ENCODE measurements at places on chromosomes 12 and 14.

DNA sequence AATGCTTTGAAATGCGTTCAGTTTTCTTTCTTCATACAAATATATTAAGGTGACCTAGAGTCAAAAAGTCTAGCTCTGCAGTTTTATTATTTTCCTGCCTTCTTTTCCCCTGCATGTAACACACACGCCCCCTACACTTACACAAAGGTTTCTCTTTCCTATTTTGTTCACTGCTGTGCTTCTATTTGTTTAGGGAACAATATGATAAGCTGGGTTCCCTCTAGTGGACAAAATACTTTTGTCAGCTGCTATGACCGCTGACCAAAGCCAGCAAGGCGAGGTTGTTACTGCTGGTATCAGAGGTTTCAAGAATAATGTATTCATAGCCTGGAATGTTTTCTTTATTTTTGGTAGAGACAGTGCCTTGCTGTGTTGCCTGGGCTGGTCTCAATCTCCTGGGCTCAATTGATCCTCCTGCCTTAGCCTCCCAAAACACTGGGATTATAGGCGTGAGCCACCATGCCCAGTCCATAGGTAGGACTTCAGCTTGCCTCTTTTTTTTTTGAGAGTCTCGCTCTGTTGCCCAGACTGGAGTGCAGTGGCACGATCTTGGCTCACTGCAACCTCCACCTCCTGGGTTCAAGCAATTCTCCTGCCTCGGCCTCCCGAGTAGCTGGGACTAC is 33.4 kb downstream of the FNTB start:
- DNase-seq, result no peak

DNA sequence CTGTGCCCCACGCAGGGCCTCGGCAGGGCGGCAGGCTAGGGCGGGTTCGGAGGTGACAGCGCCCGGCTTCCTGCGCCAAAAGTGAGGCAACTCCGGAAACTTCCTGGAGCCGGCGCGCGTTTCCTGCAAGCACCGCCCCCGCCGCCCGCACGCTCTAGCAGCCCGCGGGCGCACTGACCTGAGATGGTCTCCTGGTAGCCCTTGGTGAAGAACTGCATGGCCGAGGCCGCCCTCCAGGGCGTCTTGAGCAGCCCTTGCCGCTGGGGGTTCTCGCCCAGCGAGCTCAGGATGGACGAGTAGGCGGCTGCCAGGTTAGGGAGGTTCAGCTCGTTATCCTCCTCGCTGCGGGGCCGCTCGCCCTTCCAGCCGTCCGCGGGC is 494 bp downstream of the GCH1 start:
- peak; percentile 49 for DNase-seq

DNA sequence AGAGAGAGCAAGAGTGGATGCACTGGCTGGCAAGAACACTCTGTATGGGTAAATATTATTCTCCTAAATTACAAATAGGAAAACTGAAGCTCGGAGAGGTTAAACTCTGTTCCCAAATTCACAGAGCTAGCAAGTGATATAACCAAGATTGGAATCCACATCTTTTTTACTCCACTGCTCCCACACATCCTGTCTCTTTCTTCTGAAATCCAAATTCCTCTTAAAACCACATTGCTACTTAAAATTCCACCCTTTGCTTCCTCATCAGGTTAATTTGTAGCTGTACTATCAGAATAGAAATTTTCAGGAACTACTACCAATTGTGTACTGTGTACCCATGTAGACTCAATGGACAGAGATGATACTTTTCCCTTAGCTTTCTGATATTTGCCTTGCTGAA is 74.4 kb downstream of the ARMH4 start:
- DNase-seq, result no peak

DNA sequence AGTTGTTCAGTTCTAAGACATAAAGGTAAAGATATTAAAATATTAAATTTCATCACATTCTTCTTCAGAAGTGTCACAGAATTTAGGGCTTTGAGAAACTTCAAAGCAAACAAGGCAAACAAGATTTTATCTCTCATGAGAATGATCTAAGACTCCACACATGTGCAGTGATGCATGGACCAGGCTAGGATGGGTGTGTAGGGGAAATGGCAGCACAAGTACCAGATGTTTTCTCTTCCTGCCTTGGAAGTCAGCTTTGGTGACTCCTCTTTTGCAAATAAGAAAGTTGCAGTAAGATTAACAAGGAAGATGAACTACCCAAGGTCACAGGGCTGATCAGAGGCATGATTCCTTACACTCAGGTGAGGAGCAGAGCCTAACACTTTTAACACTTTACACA is 163.8 kb upstream of the LMNTD1 start:
- DNase-seq, result no peak

DNA sequence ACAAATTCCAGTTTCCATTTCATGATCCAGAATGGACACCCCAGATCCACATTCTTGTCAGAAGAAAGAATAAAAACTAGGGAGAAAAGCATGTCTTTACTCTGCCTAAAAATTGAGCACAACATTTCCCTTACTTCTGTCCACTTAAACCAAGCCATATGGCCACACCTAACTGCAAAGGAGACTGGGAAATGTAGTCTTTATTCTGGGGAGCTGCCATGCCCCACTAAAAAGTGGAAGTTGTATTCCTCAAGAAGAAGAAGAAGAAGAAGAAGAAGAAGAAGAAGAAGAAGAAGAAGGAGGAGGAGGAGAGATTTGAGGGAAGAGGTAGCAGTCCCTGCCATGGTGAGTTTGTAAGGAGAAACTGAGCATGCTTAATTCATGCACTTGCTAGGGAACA is 84.5 kb downstream of the GPR65 start:
- DNase-seq, result no peak

All from activated CD4-positive, CD25-positive, alpha-beta regulatory T cell (primary cell).